ENCODE measurements at places on chromosomes 12 and 14.

DNA sequence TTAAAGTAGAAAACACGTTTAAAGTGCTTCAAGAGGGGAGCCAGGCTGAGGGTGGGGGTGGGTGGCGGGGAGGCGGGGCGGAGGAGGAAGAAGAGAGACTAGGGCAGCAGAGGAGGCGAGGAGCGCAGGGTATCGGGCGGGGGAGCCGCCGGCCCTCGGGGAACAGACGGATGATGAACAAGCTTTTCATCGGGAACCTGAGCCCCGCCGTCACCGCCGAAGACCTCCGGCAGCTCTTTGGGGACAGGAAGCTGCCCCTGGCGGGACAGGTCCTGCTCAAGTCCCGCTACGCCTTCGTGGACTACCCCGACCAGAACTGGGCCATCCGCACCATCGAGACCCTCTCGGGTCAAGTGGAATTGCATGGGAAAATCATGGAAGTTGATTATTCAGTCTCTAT is 39.2 kb downstream of the ZCRB1 start:
- no peak for DNase-seq

DNA sequence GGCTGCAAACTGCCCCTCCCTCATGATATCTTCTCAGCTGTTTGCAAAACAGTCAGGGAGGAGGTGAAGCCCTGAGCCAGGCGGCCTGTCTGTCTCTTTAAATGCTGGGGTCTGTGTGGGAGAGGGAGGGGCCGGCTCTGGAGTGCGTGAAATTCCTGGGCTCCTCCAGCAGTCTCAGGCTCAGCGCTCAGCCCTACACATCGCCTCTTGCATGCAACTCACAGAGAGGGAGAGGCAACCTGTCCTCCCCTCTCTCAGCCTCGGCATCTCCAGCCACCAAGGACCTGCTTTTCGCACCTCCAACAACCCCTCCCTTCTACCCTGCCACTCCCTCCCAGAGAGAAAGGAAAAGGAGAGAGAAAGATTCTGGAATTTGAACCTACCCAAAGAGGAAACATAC is at the start of gene NRXN3:
TSS of gene NRXN3 (plus strand) at position 171 of the 400 bp plus-strand sequence. CDS start 72,721 bp downstream, outside the sequence.
- DNase-seq, result no peak

DNA sequence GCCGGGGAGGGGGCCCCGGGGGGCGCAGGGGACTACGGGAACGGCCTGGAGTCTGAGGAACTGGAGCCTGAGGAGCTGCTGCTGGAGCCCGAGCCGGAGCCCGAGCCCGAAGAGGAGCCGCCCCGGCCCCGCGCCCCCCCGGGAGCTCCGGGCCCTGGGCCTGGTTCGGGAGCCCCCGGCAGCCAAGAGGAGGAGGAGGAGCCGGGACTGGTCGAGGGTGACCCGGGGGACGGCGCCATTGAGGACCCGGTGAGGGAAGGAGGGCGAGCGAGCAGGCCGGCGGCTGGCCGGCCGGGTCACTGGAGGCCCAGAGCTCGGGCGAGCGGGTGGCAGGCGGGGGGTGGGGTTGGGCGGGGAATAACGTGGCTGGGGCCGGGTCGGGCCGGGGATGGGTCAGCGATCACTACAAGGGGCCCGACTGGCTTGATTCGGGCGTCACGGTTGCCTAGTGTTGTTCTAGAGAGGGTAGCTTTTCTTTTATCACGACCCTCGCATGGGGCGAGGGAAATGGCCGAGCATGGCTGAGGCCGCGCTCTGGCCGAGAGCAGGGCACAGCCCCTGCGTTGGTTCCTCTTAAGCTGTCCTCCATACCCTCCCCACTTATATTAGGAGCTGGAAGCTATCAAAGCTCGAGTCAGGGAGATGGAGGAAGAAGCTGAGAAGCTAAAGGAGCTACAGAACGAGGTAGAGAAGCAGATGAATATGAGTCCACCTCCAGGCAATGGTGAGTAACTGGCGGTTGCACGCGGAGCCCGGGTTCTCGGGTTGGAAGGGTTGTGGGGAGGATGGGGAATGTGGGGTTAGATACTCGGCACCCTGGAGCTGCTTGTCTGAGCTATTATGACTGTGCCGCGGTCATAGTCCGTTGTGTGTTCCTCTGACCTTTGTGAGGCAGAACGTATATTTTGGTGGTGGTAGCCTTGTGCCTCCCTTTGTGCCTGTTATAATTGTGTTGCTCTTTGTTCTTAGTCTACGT is 603 bp downstream of the PABPN1 start:
- no peak for DNase-seq

DNA sequence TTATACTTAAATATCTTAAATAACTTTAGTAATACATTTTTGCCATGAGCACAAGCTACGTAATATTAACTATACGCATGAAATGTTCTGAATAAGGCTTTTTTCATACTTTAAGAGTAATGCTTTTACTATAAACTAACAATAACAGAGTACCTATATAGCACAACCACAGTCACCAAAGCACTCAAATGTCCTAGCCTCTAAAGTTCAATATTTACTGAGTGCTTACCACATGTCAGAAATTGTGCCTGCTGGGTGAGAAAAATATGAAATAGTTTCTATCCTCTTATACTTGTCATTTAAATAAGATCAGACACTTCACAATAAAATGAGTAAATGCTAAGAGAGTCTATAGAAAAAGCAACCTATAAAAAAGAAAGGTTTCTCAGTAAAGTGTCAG is 83.1 kb downstream of the SH2B3 start:
- no peak for DNase-seq

DNA sequence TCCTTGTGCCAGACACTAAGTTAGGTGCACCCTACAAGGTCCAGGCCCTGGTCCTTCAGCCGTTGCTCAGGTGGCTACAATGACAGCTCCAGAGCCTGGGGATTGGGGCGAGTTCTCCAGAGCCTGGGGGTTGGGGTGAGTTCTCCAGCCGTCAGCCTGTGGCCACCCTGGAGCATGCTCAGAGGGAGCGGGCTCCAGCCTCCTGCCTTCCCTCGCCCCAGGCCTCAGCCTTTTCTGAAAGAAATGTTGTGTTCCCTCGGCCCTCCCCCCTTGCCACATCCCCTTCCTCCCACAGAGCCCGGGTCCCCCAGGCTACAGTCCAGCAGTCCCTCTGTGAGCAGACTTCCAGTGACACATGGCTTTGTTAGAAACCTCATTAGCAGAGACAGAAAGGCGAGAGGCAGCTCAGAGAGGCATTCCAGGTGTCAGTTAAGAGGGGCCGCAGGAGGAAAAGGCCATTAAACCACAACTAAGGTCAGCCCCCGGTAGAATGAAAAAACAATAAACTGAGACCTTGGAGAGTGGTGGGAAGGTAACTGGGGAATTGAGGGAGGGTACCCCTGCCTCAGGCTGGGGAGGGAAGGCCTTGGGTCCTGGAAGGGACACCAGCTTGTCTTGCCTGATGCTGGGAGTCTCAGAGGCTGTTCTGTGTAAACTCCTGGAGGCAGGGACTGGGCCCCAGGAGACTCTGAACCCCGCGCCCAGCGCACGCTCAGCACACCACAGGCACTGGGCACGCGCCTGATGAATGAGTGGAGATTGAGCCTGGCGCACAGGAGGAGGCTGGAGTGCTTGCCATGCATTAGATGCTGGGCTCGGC is 23.1 kb upstream of the COL2A1 start:
- no peak for DNase-seq

GRCh38 chr14:41642367-41642766 is 35.7 kb downstream of the LRFN5 start:
- no peak for DNase-seq
